ENCODE measurements at places on chromosomes 11 and 22. TPM values are rescaled to one million over a fixed set of nuclear protein-coding genes. Genes with fewer than 3 reads are reported as not detected.

EMSY gene
- polyA plus RNA-seq = 4.2 TPM

MMP10 gene
- polyA plus RNA-seq = not detected

SGSM1 gene
- polyA plus RNA-seq = 0.16 TPM

OR8B12 gene
- not detected for polyA plus RNA-seq

TPBGL gene
- polyA plus RNA-seq = not detected

SLC5A12 gene
- not detected for polyA plus RNA-seq

- peak; percentile 3 for DNase-seq
These were observed 126.8 kb downstream of the SWAP70 start for GRCh38 chr11:9790703-9791102.

DNA sequence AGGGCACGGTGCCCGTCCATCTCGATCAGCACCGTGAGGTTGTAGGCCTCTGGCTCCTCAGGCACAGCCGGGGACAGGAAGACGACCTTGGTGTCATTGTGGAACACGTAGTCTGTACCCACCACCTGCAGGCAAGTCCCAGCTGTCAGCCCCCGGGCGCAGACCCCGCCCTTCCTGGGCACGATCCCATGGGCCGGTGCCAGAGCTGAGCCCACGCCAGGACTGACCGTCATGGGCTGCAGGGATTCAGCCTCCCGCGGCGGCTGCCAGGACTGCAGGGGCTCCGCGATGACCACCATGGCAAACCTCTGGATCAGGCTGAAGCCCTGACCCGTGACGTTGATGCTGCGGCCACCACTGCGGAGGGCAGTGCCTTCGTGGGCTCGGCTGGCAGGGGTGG, 11.8 kb upstream of the MAPK11 start:
- DNase-seq = no peak

- DNase-seq = peak; percentile 25
These were observed 601.3 kb downstream of the BUD13 start for GRCh38 chr11:116171271-116172140.

- DNase-seq = no peak
These were observed 73.5 kb upstream of the PITPNB start for GRCh38 chr22:27992294-27993165.
